Suppressor macrophage treated with lipopolysaccharide for 1 hour (primary cell): ENCODE measurements at places on chromosomes 16 and 17.

DNA sequence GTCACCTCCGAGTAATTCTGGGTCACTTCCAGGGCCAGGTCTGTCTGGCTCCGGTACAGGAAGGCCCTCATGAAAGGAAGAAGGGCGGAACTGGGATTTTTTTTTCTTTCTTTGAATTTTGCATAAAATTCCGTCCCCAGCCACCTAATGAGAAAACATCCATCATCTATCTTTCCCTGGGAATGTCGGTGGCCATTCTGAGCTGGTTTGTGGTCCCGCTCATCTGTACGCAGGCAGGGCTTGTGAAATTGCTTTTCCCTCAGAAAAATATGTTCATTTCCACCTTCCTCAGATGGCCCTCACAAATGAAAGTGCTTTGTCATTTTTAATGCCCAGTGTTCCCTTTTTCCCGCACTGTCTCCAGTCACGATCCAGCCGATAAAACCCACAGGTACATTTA, 353.0 kb upstream of the ZFHX3 start:
- DNase-seq: no peak

DNA sequence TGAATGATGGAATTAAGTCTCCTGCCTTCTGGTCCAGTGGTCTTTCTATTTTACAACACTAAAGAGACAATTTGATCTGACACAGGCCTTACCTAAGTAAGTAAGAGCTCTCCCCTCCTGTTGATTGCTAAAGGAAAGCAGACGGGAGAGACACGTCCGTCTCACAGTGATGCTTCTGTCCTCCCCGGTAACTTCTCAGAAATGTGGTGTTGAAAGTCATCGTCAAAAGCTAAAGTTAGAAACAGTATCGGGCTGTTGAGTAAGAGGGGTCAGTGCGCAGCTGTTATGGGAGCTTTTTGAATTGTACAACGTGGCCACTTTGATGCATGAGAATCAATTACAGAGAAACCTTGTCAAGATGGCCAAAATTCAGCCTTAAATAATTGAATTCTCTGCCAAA, 1.9 kb upstream of the RBFOX1 start:
- no peak for DNase-seq

DNA sequence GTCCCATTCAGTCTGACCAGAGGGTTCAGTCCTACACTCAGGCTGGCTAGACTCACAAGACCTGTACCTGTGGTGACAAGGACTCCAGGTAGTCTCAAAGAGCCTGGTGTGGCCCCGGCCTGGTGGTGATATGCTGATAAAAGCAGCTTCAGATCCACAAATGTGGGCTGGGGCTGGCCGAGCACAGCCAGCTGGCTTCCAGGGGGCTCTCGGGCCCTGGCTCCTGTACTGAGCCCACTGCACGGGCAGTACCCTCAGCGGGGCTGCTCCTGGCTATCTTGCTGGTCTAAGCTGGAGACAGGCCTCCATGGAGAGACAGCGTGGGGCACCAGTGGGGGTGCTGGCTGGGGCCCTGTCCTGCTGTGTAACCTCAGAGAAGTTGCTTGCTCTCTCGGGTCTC, 4.3 kb downstream of the SMIM5 start:
- DNase-seq: no peak

DNA sequence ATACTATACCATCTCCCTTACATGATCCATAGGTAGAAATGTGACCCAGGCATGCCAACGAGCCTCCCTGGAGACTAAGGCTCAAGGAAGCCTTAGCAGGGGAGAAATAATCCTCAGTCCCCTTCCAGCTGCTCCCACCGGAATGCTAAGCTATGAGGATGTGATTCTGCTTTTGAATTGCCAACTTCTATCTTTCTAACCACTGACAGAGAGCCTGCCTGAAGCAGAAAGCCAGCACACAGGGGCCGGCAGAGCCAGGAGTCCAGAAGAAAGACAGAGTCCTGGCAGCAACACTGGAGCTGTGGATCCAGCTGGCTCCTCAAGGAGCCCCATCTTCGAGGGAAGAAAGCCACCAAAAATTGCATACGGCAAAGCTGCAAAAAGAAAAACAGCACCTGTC, 579.6 kb upstream of the CDH5 start:
- no peak for DNase-seq

DNA sequence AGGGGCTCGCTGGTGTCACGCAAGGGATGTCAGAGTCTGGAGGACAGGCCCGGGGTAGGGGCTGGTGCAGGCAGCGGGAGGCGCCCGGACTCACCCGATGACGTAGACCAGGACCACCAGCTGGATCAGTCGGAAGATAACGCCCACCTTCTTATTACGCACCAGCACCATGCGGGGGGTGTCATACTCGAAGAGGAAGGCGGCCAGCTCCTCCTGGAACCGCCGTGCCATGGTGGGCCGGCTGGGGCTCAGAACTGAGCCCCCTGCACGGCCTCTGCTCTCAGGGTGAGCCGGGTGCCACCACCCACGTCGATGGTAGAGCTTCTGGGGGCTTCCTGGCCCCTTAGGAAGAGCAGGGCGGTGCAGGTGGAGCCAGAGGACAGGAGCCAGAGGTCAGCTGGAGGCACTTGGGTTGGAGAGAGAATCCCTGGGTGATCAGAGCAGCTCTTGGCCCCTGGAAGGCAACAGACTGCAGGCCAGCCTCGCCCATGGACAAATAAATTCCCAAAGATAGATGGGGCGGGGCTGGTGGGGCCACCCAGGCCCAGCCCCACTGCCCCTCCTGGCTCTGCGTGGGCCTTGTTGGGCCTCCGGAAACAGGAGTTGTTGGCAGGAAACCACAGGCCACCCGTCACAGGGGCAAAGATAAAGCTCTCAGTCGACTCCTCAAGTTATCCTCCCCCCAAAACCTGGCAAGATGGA, at the start of gene P2RX1:
TSS of gene P2RX1 (minus strand) at position 471 of the 702 bp plus-strand sequence. CDS start at position 231, 240 bp downstream.
- DNase-seq: peak; percentile 78

DNA sequence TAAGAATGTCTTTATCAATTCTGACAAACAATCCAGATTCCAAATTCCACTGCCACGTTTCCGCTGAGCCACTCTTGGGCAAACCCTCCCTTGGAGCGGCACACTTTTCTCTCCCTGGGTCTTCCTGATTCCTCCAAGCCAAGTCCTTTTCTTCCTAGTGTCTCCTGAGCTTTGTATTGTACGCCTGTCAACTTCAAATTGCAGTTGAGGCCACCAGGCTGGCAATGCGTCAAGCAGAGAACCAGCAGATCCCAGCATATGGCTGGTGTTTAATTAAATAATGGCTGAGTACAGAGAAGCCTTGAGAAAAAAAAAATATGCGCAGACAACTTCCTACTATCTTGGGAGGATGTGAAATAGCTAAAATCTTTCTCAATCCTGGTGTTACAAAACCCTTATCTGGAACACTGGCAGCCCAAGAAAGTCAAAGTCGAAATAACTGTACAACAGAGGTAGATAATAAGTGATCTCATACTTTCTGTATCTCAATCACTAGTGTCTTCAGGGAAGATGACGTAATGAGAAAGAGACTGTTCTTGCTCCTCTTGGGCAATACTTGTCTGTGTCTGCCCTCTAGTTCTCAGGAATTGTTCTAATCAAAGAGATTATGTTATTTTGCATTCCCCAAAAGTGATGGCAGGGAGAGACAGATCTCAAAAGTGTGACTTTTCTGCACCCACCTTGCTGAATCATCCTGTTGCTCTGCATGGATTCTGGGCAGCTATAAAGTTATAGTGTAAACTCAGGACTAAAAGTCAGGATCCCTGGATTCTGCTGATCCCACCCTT, 15.0 kb downstream of the SMIM36 start:
- DNase-seq: peak; percentile 47

GRCh38 chr16:27924411-27925118, 138.9 kb downstream of the GSG1L start:
- DNase-seq: peak; percentile 34

DNA sequence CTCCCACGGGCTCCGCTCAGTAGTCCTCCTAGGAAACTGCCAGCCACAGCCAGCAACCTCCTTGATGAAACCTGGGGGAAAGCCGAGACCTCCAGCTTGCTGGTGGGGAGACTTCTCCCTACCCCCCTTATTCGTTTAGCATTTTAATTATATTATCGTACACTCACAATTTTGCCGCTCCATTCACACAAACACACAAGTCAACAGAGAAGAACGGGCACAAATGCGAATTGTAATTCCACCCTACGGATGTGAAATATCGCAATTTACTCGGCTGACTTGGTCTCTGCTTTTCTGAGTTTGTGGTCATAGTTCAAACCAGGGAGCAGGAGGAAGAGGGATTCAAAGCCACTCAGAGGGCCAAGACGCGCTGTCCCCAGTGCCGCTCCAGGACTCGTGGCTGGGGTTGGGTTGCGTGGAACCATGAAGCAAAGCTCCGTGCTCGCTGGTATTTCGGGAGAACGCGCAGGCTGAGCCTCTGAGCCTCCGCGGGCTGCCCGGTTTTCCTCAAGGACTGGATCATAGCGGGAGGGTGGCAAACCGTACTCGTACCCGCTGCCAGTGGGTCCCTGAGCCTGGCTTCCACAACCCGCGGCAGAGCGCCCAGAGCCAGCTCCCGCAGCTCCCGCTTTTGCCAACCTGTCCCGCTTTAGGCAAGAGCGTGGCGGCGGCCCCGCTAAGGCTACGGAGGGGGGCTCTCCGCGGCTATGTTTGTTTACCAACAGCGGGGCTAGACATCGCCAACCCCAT, 2.0 kb downstream of the LHX1 start:
- DNase-seq: no peak

- DNase-seq: peak; percentile 38
Observed at GRCh38 chr16:71258372-71258771, 27.9 kb upstream of the HYDIN start.

DNA sequence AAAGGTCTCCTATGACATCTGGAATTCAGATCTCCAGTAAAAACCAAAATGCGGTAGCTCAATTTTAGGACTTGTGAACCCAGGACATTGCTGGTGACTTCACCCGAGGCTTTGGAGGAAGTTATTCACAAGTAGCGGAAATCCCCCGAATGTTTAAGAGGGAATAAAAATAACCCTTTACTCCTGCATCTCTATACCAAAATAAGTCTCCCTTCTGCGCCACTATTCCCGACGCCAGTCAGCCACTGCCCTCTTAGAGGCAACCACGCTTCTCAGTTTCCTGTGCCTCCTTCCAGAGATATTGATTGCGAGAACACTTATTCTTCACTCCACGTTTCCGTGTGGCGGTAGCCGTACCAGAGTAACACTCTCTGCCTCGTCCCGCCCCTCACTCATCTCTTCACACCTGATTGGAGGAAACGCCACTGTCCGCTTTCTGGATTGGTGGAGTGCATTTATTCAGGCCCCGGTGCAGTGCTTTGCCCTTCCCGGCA, 27.4 kb downstream of the EMP2 start:
- DNase-seq: peak; percentile 93

- no peak for DNase-seq
Observed at GRCh38 chr17:57623620-57624019, 121.5 kb downstream of the CCDC182 start.

- DNase-seq: no peak
Observed at GRCh38 chr17:2704890-2705248, 6.7 kb downstream of the CLUH start.

- DNase-seq: peak; percentile 46
Observed at GRCh38 chr17:49959183-49959935, 9.6 kb upstream of the DLX4 start.
